ENCODE measurements at places on chromosomes 6 and 20.

DNA sequence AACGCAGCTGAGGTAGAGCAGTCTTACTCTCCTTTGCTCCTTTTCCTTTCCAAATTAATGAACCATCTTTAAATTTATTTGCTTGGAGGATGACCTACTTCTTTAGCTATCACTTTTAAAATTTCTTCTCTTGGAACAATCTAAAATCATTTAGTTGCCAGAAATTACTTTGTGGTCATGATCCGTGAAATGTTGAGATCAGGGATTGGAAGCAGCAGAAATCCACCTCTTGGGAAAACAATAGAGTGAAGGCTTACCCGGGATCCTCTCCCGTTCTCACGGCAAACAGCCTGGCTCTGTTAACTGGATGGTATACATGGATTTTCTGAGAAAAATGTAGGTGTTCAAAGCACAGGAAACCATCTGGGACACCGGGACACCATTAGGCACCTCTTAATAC, 7.7 kb downstream of the AKAP12 start:
- DNase-seq, result no peak

DNA sequence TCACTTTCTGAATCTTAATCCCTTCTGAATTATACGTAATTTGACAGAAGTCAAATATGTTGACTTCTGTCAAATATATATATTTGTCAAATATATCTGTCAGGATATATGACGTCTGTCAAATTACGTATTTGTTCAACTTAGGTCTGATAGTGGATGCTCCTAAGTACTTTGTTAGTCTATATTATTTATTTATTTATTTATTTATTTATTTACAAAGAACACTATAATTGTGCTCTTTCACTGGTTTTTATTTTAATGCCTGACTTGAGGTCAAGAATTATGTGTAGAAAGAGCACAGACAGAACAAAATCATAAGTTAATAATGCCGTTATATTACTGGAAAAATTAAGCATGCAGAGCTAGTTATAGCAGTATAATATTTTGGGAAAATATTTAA, 81.2 kb downstream of the UST start:
- no peak for DNase-seq

- DNase-seq, result peak; percentile 75
Measured at GRCh38 chr6:33410711-33411631, at the start of gene PHF1. PHF1 (plus strand) TSS chr6:33411014; CDS start chr6:33412264, 1,250 bp downstream.

DNA sequence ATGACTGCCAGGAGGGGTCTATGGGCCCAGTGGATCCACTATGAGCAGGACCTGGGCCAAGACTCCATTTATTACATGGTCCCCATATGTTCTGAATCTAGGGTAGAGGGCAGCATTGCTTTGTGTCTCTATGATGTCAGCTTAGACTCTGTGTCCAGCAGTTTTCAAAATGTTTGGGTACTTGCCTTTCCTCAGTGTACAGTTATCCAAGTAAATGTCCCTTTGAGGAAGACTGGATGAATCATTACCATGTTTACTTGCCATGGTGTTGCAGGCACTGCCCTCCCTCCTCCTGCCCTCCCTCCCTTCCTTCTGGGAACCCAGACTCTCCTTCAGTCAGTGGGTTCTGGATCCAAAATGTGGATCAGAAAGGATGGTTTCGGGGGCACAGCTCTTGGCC, 108.6 kb downstream of the NRN1 start:
- DNase-seq, result no peak

DNA sequence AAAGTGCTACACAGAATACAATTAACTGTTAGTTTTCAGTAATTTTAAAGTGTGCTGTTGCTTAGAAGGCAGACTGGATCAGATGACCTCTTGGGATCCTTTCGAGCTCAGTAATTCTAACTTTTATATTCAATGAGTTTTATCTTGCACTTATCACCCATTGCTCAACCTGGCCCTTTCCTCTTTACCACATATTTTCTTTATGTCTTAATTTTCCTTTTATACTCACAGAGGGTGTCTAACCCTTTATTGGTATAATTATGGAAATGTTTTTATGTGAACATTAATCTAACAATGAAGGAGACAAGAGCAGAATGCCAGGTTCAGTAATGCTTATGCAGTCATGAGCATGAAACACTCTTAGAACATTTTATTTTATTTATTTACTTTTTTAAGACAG, 39.7 kb upstream of the CARMIL1 start:
- DNase-seq, result no peak

DNA sequence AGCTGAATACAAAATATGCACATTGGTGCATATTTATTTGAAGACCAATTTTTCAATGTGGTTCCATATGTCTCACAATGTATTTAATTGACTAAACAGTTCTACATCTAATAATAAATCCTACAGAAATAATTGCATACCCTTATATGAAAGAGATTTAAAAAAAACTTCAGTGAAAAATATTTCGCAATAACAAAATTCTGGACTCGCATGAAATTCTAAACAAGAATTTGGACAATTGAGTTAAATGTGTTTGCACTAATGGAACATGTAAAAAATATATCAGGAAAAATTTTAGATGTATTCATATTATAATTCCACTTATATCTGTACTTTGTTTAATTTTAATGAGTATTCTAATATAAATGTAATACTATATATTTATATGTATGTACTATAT, 1003.1 kb downstream of the EYS start:
- DNase-seq, result no peak

DNA sequence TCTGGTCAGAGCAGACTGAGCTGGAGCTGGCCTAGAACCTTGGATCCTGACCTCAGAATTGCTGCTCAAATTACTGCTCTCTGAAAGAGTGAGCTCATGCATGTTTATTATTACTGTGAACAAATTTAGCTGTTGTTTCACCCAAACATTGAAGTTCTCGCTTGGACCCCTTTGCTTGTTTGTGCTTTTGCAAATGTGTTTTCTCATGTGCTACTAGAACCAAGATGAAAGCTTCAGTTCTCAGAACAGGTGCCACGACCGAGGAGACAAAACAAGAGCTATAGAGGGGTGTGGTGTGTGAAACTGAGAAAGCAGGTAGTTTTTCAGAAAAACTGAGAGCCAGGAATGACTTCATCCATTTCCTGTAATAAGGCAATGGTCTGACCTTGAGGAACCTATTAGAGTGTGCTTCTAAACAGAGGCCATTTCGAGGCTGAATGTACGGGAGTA, 50.0 kb upstream of the ESR1 start:
- DNase-seq, result no peak

DNA sequence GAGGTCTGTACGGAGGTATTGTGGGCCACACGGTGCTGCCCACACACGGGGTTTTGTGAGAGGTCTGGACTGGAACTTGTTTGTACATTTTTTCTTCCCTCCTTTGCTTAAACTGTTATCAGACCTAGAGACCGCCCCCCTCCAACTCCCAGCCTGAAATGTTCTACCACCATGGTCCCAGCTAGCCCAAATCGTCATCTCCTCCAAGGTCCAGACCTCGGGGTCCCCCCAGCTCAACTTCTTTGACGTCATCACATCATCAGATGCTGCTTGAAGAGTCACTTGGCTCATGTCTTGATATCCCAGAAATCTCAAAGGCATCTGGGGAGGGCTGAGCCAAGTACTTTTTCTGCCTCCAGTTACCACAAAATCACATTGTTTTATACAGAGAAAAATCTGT, 2.8 kb upstream of the CCDC170 start:
- DNase-seq, result no peak

DNA sequence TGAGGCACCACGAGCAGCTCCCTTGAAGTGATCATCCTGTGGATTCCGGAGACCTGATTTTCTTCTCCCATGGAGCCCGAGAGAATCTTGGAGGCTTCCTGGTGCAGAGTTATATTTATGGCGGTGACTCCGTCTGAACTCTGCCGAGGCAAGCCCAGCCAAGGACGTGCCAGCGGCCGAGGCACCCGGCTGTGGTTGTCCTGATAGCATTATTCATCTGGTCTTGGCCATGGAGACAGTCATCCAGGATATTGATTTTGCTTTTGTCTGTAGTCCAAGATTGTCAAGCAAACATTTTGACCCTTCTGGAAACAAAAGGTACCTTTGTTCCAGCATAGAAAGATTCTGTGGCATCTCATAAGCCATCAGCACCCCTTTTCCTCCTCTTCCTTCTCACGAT, 163.3 kb downstream of the SCML4 start:
- no peak for DNase-seq

DNA sequence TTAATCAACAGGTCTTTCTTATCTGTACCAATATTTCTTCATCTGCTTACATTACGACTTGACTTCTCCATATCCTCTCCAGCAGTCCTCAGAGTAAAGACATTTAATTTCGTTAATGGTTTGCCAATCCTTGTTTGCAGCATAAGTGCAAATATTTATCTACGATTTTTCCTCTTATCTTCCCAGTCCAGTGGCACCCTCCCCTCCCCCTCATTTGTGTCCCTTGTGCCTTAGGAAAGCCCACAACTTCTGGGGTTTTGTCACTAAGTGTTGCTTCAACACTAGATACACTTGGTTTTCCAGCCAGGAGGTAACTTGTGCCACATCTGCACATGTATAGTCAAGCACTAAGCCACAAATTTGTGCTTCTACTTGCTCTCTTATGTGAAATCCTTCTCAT, 327.2 kb downstream of the CBLN4 start:
- no peak for DNase-seq

DNA sequence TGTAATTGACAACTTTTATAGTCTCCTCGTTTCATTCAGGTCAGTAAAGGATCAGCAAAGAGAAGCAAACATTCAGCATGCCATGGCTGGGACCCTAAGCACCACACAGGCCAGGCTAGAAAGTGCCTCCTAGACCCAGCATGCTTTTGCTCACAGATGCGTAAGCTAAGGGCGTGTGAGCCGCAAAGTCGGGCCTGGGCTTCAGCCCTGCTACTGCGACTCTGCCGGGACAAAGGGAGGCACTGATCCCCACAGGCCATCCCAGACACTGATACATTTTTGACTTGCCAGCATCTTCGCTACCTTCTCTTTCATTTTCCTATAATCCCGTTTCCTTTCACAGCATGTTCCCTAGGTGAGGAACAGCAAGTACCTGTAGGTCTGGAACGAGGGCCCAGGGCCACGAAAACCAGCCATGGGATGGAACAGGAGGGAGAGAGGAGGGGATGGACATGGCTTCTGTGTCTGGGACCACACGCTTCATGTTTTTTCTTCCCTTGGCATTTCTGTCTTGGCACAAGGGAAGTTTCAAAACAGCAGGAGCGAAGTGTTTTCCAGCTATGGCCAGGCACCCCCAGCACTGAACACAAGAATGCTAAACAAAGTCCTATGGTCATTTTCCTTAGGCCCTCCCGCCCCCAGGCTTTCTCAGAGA, 42.6 kb downstream of the IRF4 start:
- DNase-seq, result no peak

- no peak for DNase-seq
Measured at GRCh38 chr6:131917318-131917717, 33.9 kb downstream of the CCN2 start.

GRCh38 chr6:144383336-144383735, 98.2 kb downstream of the UTRN start:
- DNase-seq, result no peak

- no peak for DNase-seq
Measured at GRCh38 chr6:39867592-39867991, 66.7 kb downstream of the MOCS1 start.

DNA sequence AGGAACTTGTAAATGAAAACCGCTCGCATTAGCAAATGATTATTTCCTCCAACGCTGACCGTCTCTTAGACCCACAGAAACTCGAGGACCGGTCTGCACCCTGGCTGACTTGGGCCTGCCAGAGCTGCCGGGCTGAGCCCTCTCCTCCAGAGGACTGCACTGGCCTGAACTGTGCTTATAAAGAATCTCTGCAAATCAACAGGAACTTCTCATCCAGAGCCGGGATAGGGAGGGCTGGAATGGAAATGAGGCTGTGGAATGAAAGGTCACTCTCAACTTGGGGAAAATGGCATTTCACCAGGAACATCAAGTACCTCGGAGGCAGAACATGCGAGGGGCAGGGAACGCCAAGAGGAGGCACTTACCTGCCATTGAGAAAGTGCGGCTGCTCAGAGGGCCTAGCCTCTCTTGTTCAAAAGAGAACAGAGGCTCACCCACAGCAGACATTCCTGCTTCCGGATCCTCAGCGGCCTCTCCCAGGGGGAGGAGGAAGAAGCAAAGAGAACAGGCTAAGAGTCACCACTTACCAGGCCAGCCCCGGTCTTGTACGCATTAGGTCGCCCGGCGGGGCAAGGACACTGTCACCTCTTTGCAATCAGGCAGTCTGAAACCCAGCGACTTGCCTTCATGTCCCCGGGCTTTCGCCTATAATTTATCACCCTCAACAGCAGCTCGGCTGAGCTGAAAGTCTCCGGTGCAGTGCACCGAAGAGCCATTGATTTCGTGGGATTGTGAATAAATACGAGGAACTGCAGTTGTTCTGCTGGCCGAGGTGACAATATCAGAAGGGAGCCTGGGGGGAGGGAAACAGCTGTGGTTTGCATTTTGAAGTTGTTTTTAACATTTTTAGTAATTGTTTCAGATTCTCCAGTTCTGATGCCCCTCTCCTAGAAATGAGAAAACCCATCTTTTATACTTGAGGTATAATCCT, 37.6 kb downstream of the ZMYND8 start:
- no peak for DNase-seq

DNA sequence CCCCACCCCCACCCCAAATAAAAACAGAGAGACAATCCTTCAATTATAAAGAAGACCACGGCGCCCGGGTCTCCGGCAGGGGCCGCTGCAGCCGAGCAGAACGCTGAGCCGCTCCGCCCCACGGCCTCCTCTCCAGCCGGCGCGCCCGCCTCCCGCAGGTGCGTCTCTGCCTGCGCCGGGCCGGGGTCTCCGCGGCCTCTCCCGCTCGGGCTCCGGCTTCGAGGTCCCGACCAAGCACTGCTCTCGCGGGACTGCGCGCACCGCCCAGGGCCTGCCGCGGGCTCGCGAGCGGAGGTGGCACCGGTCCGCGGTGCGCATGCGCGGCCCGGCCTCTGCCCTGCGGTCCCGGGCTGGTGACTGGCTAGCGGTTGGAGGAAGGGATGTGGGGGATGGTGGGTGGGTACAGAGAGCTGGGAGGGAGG, 241 bp upstream of the SIRT5 start:
- DNase-seq, result peak; percentile 92

DNA sequence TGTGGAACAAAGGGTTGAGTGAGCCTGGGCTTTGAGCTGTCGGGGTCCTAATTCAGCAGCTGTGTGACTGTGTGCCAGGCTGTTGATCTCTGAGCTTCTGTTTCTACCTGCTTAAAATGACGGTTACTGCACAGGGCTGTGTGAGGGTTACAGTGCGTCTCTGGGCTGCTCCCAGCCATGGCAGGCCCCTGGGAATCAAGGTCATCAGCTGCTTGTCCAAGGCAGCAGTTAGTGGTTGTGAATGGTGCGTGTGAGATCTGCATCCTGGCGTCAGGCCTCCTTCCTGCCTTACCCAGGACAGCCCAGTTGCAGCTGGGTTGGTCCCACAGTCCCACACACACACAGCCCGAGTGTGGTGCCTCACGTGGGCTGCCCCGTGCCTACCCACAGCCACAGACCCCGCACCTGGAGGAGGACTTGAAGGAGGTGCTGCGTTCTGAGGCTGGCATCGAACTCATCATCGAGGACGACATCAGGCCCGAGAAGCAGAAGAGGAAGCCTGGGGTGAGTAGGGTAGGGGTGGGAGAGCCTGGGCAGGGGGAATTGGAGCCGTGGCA, 15.6 kb downstream of the GTSF1L start:
- DNase-seq, result no peak
